ENCODE measurements at places on chromosomes 13 and 19.
A peak's percentile ranks its signal among the peaks of the same experiment; 100 is the strongest.

DNA sequence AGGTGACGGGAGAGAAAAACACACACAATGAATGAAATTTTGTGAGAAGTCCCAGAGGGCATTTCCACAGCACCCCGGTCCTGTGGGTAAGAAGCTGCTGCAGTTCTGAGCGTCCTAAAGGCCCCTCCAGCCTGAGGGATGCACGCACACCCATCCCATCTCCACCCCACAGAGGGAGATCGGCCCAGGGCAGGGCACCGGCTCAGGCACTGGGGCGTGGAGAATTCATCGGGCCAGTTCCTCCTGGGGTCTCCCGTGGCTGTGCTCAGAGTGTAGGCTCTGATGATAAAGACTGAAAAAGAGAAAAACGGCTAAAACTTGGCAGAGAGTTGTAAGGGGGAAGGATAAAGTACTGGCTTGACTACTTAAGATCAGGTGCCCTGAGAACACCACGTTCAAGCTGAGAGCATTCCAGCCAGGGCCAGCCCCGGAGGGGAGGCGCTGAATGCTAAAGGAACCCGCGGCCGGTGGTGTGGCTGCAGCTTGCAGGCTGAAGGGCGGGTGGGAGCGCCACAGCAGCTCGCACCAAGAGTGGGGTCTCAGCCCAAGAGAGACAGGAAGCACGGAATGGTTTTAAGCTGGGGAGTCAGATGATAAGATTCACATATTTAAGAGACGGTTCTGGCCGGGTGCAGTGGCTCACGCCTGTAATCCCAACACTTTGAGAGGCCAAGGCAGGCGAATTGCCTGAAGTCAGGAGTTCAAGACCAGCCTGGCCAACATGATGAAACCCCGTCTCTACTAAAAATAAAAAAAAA lies 121.9 kb upstream of the SPACA7 start:
- DNase-seq, result no peak

- no peak for DNase-seq
Measured at GRCh38 chr19:11281356-11282049, 14.5 kb upstream of the TSPAN16 start.

DNA sequence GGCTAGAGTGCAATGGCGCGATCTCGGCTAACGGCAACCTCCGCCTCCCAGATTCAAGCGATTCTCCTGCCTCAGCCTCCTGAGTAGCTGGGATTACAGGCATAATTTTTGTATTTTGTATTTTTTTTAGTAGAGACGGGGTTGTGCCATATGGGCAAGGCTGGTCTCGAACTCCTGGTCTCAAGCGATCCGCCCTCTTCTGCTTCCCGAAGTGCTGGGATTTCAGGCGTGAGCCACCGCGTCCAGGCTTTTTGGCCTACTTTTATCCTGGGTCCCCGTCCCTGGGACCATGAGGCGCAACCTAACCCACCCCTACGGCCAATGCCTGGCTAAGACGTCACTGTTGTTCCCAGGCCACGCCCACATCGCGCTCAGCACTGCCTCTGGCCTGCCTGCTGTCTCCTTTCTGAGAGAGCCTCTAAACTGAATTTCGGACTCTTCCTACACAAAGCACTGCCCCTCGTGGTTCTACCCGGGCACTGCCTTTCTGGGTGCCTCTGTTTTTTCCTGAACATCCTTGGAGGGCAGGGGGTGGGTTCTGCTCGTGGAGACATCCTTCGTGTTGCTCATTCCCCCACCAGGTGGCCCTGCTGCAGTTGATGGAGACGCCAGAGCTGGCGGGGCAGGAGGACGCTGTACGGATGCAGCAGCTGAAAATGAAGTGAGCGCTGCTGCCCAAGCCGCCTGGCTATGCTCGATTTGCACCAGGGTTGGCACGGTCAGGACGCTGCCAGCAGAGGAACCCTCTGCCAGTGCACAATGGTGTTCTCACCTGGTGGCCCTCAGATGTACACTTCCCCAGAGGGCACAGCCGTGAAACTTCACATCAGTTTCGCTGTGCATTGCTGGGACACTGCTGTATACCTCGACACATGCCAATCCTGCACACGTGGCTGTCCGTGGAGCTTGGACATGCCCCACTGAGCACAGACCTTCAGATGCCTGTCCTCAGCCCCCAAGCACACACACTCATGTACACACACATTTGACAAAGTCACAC lies 2.0 kb downstream of the REX1BD start:
- no peak for DNase-seq

DNA sequence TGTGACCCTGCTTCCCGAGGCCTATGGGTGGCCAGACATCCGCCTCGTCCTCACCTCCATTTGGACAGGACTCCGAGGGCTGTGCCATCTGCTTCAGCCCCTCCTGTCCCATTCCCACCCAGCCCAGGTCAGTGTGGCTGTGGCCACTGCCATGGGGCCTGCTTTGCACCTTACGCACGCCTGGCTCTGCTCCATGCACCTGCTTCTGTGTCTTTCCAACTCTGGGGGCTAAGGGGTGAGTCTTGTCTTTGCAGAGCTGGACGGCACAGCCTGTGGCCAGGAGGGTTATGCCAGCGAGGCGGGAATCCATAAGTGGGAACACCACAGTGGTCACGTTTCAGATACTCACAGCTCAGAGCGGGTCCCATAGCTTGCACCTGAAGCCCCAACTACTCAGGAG lies 5.2 kb upstream of the ZNF554 start:
- DNase-seq, result no peak

- no peak for DNase-seq
Measured at GRCh38 chr13:108743522-108743921, 114.1 kb downstream of the MYO16 start.

GRCh38 chr19:48928164-48929025 lies 5.1 kb upstream of the DHDH start:
- DNase-seq, result no peak

DNA sequence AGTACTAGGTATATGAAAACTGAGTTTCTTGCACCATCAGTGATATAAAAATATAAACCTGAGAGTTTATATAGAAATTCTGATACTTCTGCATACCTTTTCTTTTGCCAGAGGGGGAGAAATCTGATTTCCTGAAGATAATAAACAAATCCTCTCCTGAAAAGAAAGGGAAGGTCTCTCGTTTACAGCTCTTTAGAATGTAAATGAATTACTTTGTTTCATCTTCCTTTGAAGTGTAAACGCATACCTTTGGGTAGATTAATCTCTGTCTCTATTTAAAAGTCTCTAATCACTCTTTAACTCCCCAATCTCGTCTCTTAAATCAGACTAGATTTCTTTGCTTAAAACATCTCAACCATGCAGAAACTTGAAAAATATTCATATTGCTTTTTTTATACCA lies 1092.9 kb downstream of the SLITRK5 start:
- DNase-seq, result no peak

DNA sequence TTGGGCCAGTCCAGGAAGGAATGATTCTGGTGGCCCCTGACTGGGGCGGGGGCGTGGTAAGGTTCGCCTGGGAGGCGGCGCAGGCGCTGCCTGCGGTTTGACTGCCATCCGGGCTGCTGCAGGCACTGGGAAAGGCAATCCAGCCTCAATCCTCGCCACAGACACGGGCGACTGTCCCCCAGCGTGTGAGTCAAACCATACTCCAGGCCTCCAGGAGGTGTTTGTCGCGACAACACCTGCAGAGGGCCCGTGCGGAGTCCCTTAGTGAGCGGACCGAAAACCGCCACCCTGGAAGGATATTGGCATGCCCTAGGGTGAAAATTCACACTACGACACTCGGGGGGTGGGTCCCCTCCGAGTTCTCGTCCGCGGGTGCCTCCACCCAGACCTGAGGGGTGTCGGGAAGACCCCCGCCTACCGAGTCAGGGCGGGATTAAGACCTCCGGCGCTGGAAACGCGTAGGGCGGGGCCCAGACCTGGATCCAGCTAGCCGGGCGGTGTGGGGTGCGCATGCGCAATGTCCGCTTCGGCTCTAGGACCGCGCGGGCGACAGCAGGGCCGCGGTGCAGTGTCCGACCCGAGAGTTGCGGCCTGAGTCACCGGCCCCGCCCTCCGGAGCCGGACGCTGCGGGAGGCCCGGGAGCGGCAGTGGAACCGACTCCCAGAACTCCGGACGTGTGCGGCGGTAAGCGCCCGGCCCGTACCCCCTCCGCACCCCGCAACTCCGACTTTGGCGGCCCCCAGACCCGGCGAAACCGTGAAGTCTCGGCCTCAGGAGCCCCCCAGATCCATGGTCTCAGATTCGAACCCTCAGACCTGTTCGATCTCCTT lies at the start of gene CAPNS1:
CAPNS1 (plus strand) TSS at position 594 of the 831 bp plus-strand sequence. CDS start 946 bp downstream, outside the sequence.
- peak; percentile 98 for DNase-seq

DNA sequence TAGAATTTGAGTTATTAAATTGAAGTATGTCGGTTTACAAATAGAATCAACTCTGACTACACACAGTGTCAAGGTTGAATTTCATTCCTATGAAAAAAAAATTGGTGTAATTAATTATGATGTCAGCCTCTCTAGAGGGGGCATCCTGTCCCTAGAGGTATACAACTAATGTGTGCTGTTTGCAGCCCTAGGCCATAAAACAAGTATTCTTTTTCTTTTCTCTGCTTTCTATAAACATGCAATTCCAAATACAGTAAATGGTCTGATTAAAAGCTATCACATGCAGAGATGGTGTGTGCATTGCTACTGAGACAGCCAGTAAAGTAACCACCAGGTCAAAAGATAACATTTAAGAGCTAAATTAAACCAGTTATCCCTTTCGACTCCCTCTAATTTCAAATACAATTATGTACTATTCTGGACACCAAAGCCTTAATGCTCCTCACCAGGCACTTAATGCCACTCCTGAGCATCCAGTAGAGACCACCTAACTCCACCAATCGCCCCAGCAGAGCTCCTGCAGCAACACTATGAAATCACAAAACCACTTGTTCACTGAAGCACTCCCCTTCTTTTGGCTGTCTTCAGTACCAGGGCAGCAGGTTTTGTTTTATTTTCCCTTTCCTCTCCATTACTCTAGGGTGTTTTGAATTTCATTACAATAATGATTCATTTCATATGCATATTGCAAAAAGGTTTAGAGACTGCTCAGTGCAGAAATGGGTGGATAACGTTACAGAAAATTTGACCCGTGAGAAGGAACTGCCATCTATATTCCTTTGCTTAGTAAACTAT lies 426.9 kb downstream of the PCDH9 start:
- DNase-seq, result no peak

GRCh38 chr13:98399756-98400155 lies 177.2 kb downstream of the STK24 start:
- no peak for DNase-seq

DNA sequence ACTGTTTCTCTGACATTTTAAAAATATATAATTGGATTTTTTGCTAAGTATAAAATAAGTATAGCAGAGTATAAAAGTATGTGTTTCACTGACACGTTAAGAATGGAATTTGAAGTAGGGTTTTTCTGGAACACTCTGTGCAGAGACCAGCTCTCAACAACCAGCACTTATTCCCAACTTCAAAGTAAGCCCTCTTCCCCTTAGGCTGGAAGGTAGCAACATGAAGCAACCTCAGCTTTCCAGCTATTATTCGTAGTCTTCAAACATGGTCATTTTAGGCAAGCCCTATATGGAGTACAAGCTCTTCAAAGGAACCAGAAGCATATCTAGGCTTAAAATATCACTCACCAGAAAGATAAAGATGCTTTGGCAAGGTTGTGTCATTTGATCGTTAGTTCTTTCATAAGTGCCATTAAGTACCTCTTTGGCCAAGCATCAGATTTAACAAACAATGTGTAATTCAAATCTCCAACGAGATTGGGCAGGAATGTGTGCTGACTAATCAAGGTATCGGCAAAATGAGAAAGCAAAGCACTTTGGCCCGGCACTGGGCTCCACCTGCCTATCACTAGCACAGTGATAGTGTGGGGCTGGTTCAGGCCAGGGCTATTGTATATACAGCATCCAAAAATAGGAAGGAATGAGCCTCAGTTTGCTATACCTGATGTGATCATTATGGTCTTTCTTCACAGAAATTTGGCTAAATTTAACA lies 95.9 kb upstream of the FREM2 start:
- no peak for DNase-seq

GRCh38 chr19:15265850-15266248 lies 33.6 kb upstream of the EPHX3 start:
- no peak for DNase-seq

DNA sequence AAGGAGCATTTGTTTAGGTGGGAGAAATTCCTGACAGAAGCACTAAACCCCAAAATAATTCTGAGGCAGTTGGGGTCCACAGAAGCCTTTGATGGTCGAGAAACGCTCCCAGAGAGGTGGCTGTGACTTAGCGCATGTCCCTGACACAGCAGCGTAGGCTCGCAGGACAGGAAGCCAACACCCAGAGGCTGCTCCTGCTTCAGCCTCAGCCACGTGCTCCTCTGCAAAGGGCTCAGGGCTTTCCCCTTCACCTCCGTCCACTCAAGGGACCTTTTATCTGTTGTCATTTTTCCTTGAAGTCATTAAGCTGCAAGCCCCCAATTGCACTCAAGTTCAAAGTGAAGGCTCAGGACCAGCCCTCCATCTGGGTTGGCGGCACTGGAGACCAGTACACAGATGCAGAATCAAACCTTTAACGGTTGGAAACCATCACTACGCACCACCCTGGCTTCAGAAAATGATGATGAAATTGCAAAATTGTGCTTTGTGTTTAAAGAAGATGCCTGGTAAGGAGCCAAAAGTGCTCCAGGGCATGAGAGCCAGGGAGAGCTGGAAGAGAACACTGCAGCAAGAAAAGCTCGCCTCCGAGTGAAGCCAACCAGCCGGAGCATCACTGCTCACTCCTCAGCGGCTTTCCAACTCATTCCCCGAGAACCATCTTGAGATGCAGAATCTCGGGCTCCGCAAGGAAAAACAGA lies 219.6 kb downstream of the RAP2A start:
- DNase-seq, result no peak

GRCh38 chr13:70723732-70724131 lies 615.5 kb upstream of the KLHL1 start:
- DNase-seq, result no peak

DNA sequence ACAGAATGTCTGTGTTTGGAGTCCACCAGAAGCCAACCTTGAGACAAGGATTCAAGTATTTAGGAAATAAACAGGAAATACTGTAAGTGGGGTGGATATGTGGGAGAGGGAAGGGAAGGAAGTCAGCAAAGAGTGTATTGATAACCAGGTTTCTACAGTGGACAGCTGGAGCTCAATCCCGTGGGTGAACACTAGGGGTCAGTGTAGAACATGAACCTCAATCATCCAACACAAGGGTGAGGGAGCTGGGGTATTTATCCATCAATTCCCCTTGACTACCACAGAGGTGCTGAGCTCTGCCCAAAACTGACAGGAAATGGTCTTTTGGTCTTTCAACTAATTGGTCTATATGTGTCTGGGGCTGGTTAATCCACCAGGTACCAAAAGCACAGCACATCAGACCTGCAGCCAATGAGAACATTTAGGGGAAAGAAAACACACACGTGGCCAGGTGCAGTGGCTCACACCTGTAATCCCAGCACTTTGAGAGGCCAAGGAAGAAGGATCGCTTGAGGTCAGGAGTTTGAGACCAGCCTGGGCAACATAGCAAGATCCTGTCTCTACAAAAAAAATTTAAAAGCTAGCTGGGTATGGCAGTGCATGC lies 5.6 kb upstream of the SYDE1 start:
- DNase-seq, result peak; percentile 78

GRCh38 chr13:94312511-94313216 lies 166.8 kb downstream of the DCT start:
- DNase-seq, result no peak

- no peak for DNase-seq
Measured at GRCh38 chr13:98397221-98397620, 179.7 kb downstream of the STK24 start.

GRCh38 chr19:36152352-36153091 lies at the start of gene COX7A1:
Gene COX7A1, minus strand, starts transcription at chr19:36152447. Its CDS starts 40 bp downstream, at chr19:36152407.
- DNase-seq, result no peak

GRCh38 chr13:75326173-75327134 lies 155.5 kb downstream of the TBC1D4 start:
- DNase-seq, result peak; percentile 79

All from activated CD8-positive, alpha-beta memory T cell treated with anti-CD3 and anti-CD28 coated beads, Interleukin-2, amount 50 U/mL, for 48 hours (primary cell).